Stimulated activated naive CD4-positive, alpha-beta T cell (primary cell): ENCODE measurements at places on chromosomes 2 and 18.

DNA sequence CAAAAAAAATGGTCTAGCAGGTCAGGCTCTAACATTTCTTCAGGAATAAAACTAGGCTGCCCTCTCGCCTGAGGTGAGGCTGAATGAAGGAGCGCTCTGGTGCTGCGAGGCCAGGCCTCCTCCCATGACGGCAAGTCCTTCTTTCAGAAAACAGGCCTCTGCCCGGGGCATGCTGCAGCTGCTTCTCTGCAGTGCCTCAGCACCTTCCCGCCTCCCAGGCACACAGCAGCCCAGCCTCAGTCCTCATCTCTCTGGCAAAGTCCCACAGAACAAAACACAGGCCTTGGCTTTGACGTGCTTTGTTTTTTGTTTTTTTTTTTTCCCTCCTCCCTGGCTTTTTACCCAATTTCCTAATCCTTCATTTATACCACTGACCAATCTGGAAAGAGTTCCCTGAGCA, 74.8 kb downstream of the BCL11A start:
- no peak for DNase-seq

DNA sequence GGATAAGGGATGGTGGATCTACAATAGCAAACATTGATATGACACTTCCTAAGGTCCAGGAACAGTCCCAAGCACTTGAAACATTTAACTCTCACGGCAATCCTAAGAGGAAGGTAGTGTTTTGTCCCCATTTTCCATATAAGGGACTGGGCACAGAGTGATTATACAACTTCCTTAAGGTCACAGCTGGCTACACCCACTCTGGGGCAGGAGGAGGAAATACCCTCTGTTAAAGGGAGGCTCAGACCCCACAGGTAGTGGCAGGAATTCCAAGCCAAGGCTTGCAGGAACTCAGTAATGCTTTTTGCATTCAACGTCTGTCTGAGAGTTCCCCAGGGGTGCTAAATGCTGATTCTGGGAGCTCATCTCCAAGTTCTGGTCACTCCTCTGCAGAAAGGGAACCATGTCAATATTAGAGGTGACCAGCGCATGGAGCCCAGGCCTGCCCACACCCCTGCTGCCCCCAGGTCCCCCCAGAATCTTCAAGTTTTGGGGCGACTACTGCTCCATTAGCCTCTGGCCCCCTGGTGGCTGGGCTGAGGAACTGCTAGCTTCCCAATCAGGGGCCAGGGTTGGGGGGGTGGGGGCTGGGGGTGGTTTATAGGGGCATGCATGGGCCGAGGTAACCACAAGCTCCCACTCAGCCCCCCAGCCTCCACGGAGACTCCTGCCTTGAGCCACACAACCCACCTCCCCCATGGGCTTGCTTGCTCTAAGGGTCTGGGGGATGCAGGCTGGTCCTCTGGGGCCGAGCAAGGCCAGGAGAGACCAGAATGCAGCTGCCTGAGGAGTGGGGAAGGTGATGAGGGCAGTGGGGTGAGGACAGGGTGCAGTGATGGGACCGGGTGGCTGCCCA, 11.1 kb downstream of the OBSL1 start:
- peak; percentile 13 for DNase-seq

DNA sequence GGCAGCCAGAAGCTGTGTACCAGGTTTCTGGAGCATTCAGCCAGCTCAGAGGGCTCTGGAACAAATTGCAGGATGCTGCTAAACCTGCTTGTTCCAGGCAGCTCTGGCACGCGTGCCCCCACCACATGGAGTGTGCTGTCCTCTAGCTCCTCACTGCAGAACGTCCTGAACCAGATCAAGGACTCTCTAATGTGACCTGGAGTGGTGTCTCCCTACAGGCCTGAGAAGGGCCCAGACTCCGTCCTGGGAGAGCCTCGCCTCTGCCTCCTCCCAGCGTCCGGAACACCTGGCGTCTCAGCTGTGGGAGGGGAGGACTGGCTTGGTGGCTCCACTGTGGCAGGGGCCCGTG, 115.6 kb upstream of the GPC1 start:
- DNase-seq = no peak

DNA sequence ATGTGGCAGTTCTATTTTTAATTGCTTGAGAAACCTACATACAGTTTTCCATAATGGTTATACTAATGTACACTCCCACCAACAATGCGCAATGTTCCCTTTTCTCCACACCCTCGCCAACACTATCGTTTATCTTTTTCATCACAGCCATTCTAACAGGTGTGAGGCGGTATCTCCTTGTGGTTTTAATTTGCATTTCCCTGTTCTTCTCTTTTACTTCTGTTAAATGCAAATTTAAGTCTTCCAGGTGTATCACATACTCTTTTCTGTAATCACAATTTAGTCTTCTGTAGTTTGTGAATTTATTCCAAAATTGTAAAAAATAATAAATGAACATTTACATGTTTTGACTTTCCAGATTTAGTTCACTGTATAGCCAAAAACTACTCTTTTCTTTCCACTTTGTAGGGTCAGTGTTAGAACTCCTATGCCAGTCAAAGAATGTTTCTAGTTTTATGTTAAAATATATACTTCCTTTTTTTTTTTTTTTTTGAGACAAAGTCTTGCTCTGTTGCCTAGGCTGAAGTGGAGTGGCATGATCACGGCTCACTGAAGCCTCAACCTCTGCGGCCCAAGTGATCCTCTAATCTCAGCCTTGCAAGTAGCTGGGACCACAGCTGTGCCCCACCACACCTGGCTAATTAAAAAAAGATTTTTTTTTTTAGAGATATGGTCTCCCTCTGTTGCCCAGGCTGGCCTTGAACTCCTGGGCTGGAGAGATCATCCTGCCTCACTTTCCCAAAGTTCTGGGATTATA, 15.4 kb upstream of the ACYP2 start:
- no peak for DNase-seq

DNA sequence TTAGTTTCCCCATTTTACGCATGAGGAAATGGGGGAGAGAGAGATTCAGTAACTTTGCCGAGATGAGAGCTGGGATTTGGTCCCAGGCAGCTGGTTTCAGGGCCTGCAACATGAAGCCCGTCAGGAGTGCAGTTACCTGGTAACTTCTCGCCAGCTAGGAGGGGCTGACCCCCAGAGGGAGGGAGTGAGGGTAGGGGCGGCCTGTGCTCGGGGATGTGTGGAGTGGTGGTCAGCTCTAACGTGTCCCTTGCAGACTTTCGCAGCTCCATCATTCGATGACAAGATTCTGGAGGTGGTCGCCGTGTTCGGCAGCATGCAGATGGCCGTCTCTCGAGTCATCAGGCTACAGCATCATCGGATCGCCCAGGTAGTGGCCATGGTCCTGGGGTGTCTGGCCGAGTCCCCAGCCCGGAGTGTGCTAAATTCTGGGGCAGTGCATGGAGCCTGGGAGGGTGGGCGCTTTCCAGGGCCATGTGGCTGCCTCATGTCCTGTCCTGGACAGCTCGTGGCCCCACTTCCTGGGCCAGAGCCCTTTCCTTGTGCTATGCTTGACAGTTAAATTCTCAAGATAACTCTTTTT, 103.8 kb downstream of the DGKD start:
- no peak for DNase-seq

DNA sequence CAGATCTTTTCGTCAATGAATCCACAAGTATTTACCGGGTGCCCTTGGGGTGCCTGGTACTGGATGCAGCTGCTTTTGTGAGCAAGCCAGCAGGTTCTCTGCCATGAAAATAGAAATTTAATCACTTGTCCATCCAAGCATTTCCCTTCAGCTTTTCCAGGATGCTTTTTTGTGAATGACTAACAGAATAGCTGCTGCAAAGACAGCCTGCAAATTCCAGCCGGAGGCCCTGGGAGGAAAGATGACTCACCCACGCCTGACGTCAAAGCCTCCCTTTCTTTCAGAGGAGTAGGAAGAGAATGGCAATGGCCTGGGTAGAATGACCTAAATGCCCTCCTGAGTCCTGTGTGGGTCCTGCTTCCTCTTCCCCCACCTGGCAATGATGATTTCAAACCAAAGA, 111.9 kb downstream of the AP1S3 start:
- no peak for DNase-seq

DNA sequence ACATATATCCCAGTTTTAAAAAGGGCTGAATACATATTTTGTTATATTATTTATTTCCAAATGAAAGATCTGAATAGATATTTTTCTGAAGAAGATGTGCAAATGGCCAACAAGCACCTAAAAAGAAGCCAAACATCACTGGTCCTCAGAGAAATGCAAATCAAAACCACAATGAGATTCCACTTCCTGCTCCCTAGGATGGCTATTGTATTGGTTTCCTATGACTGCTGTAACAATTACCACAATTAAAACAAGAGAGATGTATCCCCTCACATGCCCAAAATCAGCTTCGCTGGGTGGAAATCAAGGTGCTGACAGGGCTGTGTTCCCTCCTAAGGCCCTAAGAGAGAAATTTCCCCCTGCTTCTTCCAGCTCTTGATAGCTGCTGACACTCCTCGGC, 23.2 kb downstream of the ABCB11 start:
- DNase-seq = no peak

DNA sequence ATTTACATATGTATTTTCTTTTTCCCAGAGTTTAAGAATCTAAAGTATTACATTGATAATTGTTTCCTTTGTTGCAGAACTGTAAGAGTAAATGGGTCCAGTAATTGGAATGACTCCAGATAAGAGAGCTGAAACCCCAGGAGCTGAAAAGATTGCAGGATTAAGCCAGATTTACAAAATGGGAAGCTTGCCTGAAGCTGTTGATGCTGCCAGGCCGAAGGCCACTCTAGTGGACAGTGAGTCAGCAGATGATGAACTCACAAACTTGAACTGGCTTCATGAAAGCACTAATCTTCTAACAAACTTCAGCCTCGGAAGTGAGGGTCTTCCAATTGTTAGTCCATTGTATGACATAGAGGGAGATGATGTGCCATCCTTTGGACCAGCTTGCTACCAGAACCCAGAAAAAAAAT, 183.8 kb upstream of the STON1 start:
- DNase-seq = no peak

GRCh38 chr18:31741097-31741735, 19.5 kb downstream of the SLC25A52 start:
- peak; percentile 39 for DNase-seq

GRCh38 chr2:204551512-204551863, 6.2 kb downstream of the PARD3B start:
- DNase-seq = no peak

DNA sequence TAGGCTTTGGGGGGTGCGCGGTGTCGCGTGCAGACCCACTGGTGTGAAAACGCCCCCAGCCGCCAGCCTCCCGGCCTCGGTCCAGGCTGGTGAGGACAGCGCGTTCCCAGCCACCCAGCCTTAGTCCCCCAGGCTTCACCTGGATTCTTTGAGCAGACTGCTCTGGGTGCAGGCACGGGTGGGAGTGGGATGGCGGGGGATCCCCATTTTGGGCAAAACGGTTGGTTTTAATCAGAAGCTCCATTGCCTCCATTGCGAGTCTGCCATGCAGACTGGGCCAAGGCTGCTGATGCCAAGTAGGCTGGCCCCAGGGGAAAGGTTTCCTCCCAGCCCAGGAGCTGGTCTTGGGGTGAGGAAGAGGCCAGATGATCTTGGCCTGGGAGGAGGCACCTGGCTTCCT, 445 bp downstream of the MLPH start:
- no peak for DNase-seq

- DNase-seq = no peak
Observed at GRCh38 chr2:165905854-165906253, 47.7 kb downstream of the TTC21B start.

DNA sequence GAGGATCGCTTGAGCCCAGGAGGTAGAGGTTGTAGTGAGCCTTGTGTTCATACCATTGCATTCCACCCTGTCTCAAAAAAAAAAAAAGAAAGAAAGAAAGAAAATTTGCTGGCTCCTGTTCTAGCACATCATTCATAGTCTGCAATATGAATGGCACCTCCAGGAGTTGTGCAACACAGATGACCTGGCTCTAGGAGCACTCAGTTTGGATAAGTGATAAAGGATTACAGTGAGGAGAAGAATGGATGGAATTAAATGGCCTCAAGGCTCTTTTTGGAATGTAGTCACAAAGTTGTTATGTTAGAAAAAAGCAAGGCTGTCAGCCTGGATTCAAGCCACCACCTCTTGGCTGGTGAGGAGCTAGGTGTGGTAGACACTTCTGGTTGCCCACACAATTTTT, 21.5 kb upstream of the SPRED2 start:
- DNase-seq = no peak

DNA sequence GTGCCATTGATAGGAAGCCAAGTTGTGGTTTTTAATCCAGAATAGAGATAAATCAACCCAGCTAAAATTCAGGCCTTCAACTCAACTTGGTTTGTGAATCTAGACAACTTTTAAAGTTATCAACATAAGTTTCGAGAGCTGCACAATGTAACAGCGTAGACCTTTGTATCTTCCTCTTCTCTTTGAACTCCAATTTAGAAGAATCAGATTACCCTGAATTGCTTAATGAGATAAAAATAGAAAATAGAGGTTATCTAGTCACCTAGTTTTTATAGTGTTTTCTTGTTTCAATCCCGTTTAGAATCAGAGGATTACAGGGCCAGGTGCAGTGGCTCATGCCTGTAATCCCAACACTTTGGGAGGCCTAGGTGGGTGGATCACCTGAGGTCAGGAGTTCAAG, 12.3 kb downstream of the MOGAT1 start:
- DNase-seq = no peak

DNA sequence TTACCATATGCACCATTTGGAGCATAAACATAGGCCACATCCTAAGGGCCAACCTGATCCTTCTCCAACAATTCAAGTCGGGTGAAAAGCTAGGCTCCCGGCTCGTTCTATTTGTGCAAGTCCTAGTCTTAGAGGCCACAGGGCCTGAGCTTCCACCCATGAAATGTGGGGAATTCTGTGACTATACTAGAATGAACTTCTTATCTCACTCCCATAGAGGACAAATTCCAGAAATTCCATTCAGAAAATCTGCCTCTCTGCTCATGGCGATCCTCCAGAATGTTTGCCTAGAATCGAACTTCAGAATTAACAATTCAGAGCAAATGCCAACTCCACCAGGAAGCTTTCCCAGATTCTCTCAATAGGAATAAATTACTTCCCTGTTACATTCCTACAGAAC, 187.9 kb downstream of the BCL11A start:
- DNase-seq = no peak

DNA sequence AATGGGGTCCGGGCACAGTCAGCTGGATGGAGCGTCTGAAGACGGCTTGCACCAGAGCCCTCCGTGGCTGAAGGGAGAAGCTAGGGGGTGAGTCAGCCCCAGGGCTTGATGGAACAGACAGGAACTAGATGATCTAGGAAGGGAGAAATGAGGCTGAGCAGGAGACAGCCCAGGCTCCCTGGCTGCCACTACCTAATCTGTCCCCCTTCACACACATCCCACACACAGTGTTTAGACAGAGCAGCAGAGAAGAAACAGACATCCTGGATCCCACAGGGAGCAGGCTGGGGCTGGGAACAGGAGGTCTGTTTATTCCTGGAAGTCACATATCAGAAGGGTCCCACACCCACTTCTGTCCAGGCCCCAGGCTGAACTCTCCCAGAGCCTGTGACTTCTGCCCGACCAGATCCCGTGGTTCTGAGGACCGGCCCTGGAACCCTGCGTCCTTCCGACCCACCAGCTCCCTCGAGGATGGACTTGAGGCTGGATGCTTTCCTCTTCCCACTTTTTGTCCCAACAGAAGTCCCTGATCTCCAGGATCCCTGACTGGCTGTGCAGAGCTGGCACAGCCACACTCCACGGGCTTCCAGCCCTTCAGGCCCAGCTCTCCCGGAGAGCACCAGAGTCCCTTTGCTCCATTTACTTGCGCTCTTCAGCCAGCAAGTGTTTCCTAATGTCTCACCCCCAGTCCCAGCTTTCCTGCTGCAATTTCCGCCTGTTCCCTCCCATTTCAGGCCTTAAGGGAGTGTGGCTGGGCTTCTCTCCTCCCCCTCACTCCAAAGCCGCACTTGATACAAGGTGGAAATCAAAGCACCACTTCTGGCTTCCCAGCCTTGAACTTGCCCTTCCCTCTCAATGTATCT, 1.5 kb upstream of the GPBAR1 start:
- no peak for DNase-seq
